Activated B cell treated with CpG ODN at 0.5 μM for 24 hours (primary cell): ENCODE measurements at places on chromosomes 3 and 15. TPM values are rescaled to one million over a fixed set of nuclear protein-coding genes. Genes with fewer than 3 reads are reported as not detected.

GRCh38 chr3:69752241-69752640 is 13.0 kb downstream of the MITF start:
- no peak overlapping the region for H3K27ac ChIP-seq
- no peaks in the 10 kb centered on the region for H3K36me3 ChIP-seq
- H3K4me3 ChIP-seq: no peak overlapping the region
- DNase-seq: no peak
- H3K27me3 ChIP-seq: no peaks in the 10 kb centered on the region

SERINC4 gene
- total RNA-seq: 0.11 and 0.20 TPM in 2 replicates

GRCh38 chr15:95646484-95647273 is 683.8 kb upstream of the NR2F2 start:
- no peaks in the 10 kb centered on the region for H3K4me1 ChIP-seq
- DNase-seq: no peak
- no peak overlapping the region for H3K27ac ChIP-seq
- no peaks in the 10 kb centered on the region for H3K36me3 ChIP-seq
- H3K27me3 ChIP-seq: no peaks in the 10 kb centered on the region
- H3K4me3 ChIP-seq: no peak overlapping the region

ARL13B gene
- total RNA-seq: 9.9 and 12.1 TPM in 2 replicates

FAM3D gene
- total RNA-seq: not detected in 2 replicates

DNA sequence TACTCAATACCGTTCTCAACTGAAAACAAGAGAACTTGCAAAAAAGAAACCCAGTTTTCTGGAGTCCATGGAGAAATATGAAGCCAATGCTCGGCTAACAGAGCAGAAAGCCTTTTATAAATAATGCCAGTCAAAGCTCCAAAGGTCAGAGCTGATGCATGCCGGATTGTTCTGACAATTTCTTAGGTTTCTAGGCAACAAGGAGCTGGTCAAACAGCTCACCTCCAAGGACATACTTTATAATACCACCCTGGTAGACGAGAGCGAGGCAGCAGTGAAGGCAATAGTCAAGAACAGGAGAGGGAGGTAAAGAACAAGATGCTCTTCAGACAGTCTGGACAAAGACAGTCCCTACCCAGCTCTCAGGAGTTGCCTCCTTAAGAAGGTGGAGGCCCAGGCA is 111.1 kb downstream of the UBE3A start:
- peaks cover 18% of the 10 kb centered on the region for H3K4me1 ChIP-seq
- DNase-seq: no peak
- H3K27ac ChIP-seq: no peak overlapping the region
- H3K36me3 ChIP-seq: peaks cover 30% of the 10 kb centered on the region
- H3K27me3 ChIP-seq: no peaks in the 10 kb centered on the region

DNA sequence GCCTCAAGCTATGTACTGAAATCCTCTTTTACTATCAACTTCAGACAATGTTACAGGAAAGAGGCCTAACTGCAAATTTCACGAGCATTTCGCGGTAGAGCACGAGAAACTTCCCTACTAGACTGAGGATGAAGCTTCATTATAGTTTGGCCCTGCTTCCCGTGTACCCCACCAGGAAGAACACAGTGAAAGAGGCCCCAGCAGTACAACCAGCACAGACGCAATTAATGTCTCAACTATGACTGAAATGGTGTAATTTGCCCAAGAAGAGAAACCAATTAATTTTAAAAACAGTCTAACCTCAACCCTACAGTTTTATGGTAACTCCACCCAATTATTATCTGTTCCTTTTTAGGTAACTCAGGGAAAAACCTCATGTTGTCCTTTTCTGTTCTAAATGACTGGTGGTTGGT is 12.1 kb downstream of the CHSY1 start:
- H3K27ac ChIP-seq: peak overlapping the region; percentile 65
- H3K4me3 ChIP-seq: peak overlapping the region; percentile 29
- peaks cover 57% of the 10 kb centered on the region for H3K4me1 ChIP-seq
- no peaks in the 10 kb centered on the region for H3K27me3 ChIP-seq
- no peak for DNase-seq

DNA sequence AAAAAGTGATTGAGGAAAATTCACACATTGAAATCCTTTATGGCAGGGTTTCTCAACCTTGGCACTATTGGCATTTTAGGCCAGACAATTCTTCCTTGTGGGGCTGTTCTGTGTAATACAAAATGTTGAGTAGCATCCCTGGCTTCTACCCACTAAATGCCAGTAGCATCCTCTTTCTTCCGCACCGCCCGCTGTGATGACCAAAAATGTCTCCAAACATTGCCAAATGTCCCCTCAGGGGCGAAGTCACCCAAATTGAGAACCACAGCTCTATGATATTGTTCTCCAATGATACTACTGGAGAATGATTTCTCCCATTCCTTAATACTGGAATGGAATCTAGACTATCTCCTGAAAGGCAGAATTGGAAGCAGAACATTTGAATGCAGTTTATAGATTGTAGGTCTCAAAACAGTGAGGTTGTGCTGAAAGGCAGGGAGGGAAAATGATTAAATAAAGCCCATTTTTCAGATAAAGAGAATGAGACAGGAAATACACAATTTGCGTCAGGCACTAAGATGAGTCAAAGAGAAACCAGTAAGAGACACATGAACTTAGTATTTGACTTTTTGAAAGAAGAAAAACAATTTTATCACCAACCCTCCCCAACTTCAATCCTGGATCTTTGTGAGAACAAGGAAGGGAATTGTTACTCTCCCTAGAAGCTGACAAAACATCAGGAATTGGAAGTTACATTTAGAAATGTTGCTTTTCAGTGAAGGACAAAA is 101.6 kb upstream of the TNIK start:
- no peak overlapping the region for H3K4me3 ChIP-seq
- DNase-seq: no peak
- peaks cover 2% of the 10 kb centered on the region for H3K4me1 ChIP-seq
- H3K27ac ChIP-seq: no peak overlapping the region
- no peaks in the 10 kb centered on the region for H3K36me3 ChIP-seq
